8988T (cell line): ENCODE measurements at places on chromosomes 13 and 19.

DNA sequence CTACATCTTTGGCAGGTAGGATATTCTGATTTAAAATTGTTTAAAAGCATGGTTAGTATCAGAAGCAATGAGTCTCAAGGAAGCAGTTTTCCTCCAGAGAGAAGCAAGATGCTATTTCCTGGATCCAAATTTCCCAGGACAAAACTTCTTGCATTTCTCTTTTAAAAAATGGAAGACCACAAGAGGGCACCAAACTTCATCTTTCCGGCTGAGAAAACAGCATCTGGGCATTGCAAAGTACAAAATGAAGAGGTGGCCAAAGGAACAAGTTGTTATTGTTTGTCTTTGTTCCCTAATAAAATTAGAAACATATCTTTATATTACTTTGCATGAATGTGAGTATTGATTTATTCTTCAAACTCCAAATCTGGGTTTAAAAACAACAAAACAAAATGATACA lies 60.0 kb upstream of the LRCH1 start:
- no peak for DNase-seq

DNA sequence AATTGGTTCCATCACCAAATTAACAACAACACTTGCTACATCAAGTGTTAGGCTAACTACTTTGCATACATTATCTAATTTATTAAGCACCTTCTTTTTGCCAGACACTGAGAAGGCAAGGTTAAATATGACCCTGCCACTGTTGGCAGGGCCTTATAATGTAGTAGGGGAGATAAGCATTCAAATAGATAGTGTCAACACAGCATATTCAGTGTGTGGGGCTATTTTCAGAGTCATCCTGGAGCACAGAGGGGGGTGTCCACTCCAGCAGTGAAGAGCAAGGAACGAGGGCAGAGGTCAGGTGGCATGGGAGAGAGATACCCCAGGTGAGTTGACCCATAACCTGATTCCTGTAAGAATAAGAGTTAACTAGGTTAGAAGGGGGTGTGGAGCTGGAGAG lies 121.6 kb downstream of the COG6 start:
- no peak for DNase-seq

DNA sequence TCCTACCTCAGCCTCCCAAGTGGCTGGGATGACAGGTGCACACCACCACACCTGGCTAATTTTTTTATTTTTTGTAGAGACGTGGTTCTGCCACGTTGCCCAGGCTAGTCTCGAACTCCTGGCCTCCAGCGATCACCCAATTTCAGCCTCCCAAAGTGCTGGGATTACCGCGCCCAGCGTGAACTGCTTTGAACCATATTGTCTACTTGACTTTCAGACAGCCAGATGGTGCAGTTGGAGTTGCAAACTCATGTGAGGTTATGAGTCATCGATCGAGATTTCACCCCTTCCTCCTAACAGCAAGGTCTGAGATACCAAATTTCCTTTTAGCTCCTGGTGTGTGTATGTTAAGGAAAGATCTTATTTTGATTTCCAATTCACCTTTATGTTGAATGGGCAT lies 2.7 kb downstream of the SLC27A1 start:
- no peak for DNase-seq

GRCh38 chr13:111039735-111040134 lies 75.4 kb upstream of the ARHGEF7 start:
- no peak for DNase-seq
